ENCODE measurements at places on chromosomes 5 and 9. TPM values are rescaled to one million over a fixed set of nuclear protein-coding genes. Genes with fewer than 3 reads are reported as not detected.

DNA sequence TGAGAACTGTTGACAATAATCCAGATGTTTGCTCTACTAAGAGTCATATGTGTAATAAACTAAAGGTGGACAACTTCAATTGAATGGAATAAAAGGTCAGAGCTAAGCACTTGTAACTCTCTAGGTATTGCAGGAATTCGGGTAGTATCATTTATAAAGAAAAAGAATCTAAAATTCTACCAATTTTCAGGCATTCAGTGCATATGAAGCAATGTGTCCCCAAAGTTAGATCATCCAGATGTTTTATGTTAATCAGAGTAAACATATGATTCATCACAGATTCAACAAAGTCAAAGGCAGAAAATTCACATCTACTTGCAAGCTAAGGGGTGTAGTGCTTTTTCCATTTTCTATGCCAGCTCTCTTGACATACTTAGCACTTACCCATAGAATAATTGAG lies 477.1 kb downstream of the PDE4D start:
- no peak for DNase-seq

GRCh38 chr5:80238097-80238496 lies 17.8 kb downstream of the SERINC5 start:
- DNase-seq = no peak

DNA sequence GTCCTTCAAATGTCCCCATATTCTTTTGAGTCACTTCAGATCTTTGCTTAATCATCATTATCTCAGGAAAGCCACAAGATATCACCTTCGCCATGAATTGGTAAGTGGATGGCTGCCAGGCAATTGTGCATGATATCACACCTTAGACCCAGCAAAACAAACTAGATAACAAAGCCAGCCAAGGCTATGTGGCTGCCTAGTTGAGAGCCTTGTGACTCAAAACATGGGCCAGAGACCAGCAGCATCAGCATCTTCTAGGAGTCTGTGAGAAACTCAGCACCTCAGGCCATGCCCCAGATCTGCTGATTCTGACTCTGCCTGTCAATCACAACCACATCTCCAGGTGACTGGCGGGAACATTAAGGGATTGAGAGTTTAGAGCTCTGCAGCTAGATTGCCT lies 82.8 kb downstream of the SLIT3 start:
- DNase-seq = no peak

DNA sequence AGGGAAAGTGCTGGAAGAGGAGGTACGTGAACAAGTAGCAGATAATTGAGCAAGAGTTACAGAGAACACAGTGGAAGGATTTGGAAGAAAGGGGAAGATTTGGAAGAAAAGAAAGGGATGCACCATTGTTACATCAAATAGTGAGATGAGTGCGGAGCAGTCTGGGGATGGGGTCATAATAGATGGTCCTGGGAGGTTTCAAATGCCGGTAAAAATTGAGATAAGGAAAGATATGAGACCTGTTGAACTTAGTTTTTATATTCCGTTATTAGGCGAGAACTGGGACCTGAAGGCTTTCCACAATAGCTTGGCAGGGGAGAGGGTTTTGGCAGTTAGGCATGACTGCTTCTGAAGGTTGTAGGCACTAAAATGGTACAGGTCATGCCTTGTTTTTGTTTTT lies 20.9 kb downstream of the ATP6V0E1 start:
- no peak for DNase-seq

DNA sequence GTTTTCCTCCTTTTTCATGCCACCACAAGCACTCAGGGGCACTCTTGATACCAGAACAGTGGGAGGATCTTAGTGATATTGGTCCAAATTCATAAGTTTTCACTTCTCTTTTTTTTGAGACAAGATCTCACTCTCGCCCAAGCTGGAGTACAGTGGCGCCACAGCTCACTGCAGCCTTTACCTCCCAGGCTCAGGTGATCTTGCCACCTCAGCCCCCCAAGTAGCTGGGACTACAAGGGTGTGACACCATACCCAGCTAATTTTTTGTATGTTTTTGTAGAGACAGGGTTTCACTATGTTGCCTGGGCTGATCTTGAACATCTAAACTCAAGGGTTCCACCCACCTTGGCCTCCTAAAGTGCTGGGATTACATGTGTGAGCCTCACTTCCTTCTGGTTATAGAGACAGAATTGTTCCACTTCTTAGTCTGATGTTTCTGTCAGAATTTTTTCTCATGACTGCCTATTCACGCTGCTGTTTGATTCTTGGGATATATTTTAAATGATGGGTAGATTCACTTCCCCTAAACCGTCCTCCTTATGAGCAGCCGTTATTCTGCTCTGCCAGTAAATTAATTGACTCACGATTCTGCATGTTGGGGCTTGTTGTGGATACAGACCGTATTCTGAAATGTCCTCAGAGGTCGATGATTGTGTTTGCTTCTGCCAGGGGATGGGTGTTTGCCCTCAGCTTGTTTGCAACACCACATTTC lies 30.8 kb downstream of the MTAP start:
- DNase-seq = no peak

The FBXO38 gene
- total RNA-seq = 29.4 TPM

The MEIKIN gene
- total RNA-seq = not detected
